Mammary epithelial cell (primary cell): ENCODE measurements at places on chromosomes 5 and 9. TPM values are rescaled to one million over a fixed set of nuclear protein-coding genes. Genes with fewer than 3 reads are reported as not detected.

The CRB2 gene
- total RNA-seq = not detected in 2 replicates

The NTMT1 gene
- total RNA-seq = 15.0 TPM

DNA sequence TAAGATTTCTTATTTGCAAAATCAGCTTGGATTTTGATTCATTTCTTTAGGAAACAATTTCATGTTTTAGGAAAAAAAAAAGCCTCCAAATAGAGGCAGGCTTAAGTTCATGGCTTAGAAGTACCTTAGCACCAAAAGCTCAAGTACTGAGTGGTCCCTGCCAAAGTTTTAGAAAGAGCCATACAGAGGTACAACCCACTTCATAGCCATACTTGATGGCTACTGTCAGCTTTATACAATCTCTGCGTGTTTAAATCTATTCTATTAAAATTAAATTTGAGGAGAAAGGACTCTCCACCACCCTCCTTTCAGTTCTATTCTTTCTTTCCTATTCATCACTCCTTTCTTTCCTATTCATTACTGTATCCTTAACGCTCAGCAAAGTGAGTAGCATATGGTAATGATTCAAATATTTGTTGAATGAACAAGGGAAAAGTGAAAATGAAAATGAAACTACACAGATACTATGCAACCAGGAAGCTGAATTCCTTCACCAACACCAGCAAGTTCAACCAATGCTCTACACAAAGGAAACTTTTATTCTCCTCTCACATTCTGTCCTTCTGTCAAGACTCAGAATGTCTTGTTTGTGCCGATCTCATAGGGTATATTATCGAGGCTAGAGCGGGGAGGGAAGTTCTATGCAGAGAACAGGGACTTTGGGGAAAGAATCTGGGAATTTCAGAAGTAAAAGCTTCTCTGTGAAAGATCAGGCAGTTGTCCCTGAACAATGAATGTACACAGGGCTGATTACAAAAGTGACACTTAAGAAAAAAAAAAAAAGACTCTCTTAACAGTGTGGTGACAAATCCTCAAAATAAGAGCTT, 138.6 kb upstream of the SPEF2 start:
- DNase-seq = peak; percentile 43

DNA sequence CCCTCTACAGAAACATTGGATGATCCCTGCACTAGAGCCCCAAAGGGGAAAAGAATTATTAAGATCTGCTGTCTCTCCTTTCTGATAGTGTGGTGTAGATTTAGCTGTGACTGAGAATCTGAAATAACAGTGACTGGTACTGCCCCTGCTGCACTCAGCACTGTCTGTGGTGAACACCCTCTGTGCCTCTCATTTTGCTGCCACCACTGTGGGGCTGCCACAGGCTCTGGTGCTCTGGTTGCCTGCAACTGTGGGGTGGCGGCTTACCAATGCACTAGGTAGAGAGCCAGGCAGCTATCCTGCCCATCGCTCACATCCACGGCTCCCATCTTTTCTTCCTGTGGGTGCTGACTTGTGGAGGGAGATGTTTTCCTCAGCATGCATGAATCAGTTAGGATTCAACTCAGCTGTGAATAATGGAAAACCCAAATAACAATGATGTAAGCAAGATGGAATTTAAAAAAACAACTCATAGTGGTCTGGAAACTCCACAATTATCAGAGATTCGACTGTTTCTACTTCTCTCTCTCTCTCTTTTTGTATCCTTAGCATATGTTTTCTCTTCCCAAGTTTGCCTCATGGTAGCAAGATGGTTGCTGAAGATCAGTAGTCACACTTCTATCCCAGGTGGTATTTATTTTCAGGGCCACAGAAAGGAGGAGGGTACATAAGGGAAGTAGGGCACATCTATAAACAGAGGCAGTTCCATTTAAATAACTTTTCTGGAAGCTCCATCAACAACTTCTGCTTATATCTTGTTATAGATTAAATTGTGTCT, 99.8 kb upstream of the DAP start:
- DNase-seq = no peak

DNA sequence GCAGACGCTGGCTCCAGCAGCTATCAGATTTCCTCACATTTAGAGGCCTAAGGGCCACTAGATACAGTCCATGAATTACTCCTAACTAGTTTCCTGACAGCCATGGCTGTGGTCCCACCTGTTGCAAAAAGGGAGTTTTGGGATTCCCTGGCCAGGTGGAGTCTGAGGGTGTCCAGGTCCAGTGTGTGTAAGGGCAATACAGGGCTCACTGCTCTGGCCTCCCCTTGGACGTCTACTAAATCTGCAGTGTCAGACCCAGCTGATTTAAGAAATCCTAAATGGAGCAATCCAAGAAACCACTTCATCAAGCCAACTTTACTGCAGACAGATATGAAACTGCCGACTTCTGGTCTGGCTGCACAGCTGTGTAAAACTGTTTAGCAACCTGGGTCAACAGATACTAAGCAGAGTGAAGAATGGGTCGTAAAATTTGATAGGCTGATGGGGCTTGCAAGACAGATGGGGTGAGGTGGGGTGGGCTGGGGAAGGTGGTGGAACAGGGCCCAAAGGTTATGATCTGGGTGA, 116.4 kb downstream of the GADD45G start:
- no peak for DNase-seq

DNA sequence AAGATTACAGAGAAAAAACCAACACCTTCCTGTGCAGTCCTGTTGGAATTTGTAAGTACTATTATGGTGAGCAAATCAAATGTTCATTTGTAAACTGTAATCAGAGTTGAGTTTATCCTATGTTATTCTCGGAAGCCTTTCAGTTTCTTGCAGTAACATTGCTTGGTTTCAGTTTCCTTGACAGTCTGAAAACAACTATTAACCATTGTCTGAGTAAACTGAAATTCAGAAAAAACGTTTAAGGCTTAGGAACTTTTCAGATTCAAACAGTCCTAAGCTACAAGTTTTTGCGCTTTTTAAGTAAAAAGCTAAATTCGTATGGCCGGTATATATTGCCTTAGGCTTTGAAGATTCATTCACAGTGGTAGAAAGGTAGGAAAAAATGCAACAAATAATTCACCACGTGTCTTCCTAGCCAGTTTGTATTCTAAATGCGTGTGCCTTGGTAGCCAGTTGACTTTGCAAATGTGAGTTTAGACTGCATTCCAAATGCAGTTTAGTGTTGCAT, 2.5 kb downstream of the GPBP1 start:
- peak; percentile 62 for DNase-seq

- no peak for DNase-seq
Observed at GRCh38 chr5:156561651-156562050, 234.7 kb downstream of the SGCD start.

The C7 gene
- not detected in 2 replicates for total RNA-seq

DNA sequence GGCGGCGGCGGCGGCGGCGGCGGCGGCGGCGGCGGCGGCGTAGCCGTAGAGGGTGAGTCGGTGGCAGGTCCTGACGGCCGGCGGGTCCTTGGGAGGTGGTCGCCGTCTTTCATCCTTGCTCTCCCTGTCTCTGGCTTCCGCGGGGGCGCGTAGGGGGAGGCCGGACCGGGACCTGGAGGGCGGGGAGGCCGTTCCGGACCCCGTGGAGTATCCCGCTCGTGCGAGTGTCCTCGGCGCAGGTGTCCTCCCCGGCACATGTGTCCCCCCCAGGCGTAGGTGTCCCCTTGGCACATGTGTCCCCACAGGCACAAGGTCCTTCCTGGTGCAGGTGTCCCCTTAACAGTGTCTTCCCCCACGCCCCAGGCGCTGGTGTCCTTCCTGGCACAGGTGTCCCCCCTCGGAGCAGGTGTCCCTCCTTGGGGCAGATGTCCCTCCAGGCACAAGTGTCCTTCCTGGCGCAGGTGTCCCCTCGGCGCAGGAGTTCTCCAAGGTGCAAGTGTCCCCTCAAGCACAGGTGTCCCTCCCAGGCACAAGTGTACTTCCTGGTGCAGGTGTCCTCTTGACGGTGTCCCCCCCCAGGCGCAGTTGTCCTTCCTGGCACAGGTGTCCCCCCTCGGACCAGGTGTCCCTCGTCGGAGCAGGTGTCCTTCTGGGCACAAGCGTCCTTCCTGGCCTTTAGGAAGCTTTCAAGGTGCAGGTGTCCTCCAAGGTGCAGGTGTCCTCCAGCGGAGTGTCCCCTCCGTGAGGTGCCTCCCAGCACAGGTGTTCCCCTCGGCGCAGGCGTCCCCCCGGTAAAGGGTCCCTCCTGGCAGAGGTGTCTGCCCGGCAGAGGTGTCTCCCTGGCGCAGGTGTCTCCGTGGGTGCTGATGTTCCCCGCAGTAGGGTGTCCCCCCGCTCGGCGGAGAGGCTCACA, 519 bp downstream of the EXOC3 start:
- no peak for DNase-seq

DNA sequence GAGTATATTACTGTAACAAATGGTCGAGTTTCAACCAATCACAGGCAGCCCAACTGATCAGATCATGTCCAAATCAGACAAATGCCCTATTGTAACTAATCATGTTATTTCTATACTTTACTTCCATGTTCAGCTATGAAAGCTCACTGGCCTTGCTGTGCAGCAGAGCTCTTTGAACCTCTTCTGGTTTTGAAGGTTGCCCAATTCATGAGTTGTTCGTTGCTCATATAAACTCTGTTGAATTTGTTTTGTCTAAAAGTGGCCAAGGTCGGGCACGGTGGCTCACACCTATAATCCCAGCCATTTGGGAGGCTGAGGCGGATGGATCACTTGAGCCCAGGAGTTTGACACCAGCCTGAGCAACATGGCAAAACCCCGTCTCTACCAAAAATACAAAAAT, 21.6 kb downstream of the PDE6A start:
- DNase-seq = peak; percentile 27

DNA sequence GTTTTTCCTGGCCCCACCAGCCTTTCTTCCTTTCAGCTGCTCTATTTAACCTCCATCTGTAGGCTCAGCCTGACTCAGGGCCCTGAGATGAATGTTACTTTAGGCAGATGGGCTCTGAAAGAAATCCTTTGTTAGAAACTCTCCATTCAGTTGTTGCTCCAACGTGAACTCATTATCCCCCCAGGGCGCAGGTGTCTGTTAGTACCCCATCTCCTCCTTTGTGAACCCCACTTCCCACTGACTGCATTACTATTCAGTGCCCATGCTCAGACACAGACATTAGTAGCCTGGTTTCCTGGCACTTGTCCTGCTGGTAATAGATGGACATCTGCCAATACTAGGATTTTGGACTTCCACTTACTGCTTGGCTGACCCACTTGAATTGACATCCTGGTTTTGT, 1271.6 kb downstream of the PTPRD start:
- no peak for DNase-seq

- no peak for DNase-seq
Observed at GRCh38 chr9:5764130-5764868, 68.6 kb downstream of the ERMP1 start.

GRCh38 chr5:157267025-157267424, 1.1 kb downstream of the CYFIP2 start:
- no peak for DNase-seq

The IL5 gene
- total RNA-seq = not detected

The PCDHGB1 gene
- total RNA-seq = 3.0 TPM

GRCh38 chr9:128881884-128882676, at the start of the genes KYAT1 and LRRC8A:
Gene KYAT1 (minus strand): TSS chr9:128881950. CDS start chr9:128845405, 36,545 bp downstream.
Gene LRRC8A (plus strand): TSS chr9:128882133. CDS start chr9:128907165, 25,032 bp downstream.
- DNase-seq = peak; percentile 96

DNA sequence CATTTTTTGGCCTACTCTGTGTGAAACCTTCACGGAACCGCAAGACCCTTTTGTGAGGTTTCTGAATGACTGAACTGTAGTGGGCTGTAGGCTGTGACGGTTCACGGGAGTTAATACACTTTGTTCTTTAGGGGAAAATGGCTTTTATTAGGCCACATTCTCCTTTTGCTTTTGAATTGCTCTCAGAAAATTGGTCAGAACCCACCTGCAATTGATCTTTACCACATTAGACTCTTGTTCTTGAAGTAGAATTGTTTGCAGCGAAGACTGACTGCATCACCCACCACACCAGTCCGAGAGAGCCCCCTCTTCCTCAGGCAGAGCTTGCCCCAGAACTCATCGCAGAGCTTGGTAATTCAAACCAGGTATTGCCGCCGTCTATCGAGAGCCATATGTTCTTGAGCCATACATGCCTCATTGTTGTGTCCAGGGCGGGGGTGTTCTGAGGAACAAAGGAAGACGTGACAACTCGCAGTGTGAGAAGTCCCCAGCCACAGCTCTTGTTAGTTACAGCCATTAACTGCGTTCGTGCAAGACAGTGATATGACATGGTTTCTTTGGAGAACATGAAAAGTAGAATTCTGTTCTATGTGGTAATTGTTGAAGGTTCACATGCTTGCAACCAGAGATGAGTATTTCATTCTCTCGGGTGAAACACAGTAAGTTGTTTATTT, 166.4 kb upstream of the OTULINL start:
- no peak for DNase-seq

The NEUROG1 gene
- not detected in 2 replicates for total RNA-seq
